ENCODE measurements at places on chromosomes 16 and 17.

DNA sequence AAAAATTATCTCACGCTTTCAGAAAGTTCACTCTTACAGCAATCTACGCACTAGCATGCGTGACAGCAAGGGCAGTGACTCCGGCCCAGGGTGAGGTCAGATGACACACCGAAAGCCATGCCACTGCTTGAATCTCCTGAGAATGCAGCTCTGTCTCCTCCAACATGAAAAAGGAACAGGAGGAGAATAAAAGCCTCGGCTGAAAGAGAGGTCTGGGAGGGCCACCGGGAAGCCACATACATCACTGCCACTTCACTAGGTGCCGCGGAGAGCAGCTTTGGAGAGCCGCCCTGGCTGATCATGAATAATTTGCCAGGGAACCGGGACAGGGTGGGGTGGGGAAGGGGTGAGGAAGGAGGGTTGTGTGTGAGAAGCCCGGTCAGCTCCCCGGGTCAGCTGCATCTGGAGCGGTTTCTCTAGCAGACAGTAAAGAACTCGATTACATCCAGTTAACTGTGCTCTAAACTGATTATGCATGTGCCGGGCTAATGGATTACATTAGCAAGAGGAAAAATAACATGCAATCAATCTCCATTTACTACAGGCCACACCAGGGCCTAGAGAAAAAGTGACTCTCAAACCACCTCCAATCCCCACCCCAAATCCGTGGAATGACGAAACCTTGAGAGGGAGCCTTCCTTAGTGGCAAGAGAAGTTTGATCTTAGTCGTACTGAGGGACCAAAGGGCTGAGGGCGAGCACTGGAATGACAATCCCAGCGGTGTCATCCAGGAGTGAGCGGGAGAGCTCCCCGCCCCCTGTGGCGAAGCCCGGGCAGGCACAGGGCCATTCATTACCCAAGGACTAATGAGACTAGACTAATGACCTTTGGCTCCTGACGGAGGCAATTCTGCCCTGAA is 100.3 kb downstream of the ZFHX3 start:
- no peak for DNase-seq

- DNase-seq = no peak
Observed at GRCh38 chr17:62566996-62567578, 60.4 kb upstream of the MRC2 start.

DNA sequence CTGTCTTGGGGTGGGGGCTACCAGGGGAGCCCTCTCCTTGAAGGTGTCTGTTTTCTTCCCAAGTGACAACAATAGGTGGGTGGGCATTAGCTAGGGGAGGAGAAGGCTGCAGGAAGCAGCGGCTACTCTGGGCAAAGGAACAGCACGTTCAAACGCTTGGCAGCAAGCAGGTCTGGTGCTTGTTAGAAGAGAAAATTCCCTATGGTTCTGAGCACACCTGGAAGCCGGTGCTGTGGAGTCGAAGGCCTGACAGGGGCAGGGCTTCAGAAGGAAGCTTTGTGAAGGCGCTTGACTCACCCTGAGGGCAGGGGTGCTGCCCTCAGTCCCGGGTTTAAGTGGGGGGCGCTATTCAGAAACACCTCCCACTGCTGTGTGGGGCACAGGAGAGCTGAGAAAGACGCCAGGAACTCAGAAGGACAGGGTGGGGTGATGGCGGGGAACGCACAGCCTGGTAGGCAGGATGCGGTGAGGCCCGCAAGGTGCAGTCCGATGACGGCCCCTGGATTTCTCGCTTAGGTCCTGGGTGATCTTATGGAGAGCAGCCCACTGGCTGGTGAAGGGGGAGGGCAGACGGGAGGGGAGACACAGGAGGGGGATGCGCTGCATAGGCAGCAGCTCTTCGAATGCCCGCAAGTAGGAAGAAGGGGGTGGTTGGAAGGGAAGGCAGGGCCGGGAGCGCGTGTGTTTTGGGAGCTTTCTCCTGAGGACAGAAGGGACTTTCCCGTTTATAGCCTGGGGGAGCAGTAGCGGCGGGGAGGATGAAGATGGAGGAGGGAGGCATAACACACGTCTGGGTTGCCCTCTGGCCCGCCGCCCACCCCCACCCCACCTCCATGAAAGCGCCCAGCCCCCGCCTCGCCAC is 3.2 kb downstream of the GJD3 start:
- peak; percentile 28 for DNase-seq

- DNase-seq = no peak
Observed at GRCh38 chr16:85730186-85730465, 20.8 kb downstream of the C16orf74 start.

DNA sequence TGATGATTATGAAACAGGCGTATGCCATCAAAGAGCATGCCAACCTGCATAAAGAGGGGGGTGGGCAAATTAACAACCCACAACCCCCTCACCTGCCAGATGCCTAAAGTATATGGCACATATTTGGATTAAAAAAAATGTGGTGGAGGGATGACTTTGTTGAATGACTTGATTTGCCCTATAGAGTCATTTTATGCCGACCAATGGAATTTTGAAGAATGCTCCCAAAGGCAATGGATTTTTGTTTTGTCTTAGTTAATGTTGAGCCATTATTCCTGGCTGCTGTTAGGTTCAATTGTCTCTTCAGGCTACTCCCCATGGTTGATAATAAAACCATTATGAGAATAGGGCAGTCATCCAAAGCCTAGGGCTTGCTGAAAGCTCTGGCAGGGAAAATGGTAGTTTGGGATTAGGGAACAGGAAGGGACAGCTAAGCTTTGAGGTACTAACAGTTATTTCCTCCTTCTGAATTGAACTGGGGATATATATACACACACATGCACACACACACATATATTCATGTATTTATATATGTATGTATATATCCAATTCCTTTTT is 5.8 kb upstream of the CHCT1 start:
- no peak for DNase-seq

DNA sequence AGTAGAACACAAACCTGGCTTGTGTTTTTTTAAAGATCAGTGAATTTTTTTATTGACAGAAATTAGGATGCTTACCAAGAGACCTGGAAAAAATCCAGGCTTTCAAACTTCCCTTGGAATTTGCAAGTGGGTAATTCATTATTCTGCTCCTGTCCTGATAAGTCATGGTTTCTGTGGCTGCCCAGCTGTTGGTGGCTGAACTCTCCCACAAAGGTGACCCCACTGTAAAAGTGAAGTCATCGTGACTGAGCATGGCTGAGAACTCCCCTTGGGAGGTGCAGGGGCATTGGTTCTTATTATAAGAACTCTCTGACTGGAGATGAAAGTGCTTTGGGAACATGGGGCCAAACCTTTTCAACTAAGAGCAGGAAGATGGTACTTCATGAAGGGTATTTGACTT is 46.6 kb upstream of the TANC2 start:
- DNase-seq = no peak

DNA sequence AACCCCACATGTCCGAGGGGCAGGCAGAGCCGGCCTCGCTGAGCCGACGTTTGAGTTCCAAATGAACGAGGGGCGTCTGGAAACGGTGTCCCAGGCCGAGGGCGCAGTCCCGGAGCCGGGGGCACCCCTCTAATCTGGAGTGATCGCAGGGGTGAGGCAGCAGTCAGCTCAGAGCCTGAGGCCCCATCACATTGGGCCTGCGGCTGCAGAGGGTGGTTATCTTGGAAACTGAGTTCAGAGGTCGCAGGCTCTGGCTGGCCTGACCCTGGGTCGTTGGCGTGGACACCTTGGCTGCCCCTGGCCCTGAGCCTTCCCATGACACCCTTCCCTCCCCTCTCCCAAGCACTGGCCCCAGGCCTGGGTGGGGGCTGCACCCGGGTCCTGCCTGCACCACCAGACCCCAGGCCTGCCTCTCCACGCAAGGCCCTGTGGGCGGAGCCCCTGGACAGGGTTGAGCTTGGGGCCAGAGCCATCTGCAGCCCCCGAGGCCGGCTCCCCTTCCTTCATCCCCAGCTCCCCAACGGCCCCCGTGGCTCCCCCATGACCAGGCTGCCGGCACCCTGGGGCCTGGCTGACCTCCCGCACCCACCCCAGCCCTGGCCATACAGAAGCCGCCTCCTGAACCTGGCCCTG is 45.6 kb downstream of the ZFPM1 start:
- no peak for DNase-seq

DNA sequence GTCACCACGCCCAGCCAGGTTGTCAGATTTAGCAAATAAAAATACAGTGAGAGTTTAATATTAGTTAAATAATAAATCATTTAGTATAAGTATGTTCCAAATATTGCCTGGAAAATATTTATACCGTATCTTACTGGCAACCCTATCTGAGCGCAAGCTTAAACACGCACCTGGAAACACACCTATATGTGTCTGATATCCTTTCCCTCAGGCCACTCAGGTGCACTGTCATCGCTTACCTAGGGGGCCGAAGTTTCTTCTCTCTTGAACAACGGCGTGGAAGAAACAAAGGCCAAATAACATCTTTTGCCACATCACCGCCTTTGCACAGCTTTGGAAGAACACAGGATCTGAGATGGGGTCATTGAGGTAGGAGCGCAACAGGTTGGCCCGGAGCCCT is 54.0 kb downstream of the LYRM1 start:
- no peak for DNase-seq

GRCh38 chr16:1839554-1839953 is 12.5 kb downstream of the FAHD1 start:
- DNase-seq = no peak

- no peak for DNase-seq
Observed at GRCh38 chr17:73058022-73058421, 34.5 kb downstream of the SLC39A11 start.

DNA sequence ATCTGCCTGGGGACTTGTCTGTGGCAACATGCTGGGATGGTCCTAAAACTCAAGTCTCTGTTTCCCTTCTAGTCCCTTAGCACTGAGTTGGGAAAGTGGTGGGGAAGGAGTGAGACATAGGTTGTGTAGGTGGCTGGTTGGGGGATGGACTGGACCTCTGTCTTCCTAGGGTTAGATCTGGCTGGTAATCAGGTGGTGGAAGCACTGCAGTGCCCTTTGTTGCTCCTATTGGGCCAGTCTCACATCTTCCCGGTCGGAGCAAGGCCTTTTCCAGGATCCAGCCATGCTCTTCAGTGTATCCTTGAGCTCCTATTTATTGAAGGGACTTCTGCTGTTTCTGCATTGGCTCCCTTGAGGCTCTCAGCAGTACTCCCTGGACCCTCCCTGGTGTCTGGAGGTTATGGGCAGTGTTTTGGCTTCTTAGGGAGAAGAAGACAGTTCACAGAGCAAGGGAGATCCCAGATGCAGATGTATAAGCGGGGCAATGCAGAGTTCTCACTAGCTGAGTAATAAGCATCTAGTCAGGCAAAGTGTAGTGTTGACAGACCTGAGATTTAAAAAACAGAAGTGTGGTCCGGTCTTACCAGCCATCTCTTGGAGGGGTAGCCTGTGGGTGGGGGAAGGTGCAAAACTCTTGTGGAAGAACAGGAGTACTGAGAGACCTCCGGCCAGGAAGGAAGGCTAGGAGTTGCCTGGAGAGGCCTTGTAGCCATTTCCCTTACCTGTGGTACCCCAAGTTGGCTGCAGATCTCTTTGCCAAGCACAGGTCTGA is 1.3 kb upstream of the NUTF2 start:
- no peak for DNase-seq

DNA sequence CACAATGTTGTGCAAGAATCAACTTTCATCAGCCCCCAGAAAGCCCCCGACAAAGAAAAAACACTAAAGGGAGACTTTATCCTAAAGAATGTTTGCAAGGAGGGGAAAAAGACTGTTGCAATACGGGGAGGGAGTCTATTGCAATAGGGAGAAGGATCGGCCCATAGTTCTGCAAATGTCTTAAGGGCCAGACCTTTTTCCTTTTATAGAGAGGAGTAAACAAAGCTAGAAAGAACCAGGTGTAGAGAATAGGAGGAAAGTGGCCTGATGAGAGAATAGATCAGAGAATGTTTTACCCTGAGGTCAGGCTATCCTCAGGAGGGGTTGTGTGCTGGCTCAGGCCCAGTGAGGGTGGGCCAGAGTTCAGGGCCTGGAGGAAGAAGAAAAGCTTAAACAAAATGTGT is 8.7 kb upstream of the CAVIN1 start:
- DNase-seq = no peak

DNA sequence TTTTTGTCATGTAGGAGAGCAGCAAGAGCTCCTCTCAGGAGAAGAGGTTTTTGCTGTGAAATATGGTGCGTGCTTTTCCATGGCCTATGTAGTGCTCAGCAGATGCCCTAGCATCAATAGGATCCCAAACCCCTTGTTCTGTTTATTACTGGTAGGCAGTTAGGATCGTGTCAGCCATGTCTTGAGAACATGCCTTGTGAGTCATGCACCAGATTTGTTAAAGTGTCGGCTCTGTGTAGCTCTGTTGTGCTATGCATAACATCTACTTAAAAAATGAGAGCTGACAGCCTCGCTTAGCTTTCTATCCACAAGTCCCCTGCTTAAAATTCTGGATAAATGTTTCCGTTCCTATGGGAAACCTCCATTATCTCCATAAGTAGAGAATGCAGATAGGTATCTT is 4.4 kb upstream of the EIF4A3 start:
- DNase-seq = no peak

DNA sequence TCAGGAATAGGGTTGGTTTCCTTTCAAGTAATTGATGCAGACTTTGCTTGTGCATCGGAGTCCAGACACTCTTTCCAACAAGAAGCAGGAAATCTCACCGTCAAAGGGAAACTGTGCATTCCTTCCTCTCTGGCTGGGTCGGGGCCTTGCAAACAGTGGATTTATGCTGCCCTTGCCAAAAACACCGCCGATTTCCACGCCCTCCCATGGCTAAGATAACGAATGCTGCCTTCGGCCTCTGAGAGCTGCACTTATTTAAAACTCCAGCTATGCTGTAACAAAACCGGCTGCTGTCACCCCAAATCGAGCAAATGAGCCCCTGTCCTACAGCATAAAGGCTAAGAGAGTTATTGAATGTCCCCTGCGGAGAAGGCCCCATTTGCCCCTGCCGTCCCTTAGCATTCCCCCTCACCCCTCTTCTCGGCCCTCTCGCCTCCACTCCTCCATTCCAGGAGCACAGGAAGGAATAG is 275.5 kb upstream of the IRX5 start:
- DNase-seq = no peak

GRCh38 chr16:66083171-66083570 is 283.3 kb upstream of the CDH5 start:
- no peak for DNase-seq

GRCh38 chr16:23174622-23175021 is 7.9 kb upstream of the SCNN1G start:
- no peak for DNase-seq

DNA sequence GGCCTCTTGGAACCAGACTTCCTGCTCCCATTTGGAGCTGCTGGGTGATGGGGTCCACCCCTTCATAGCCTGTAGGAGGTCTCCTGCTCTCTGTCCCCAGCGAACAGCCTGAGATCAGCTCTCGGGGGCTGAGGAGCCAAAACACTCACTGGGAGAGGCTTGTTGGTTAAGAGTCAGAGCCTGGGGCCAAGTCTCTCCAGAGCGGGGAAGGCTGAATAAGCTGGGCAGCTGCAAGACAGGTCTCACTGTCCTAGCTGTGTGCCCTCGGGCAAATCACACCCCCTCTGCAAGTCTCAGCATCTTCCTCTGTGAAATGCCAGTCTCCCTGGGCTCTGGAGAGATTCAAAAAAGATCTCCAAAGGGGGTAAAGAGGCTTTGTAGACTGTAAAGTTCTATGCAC is 174.6 kb downstream of the WSCD1 start:
- no peak for DNase-seq
